ENCODE measurements at places on chromosomes 6 and 20. TPM values are rescaled to one million over a fixed set of nuclear protein-coding genes. Genes with fewer than 3 reads are reported as not detected.

NHSL1 gene
- 26.4 TPM for polyA plus RNA-seq

CTCFL gene
- polyA plus RNA-seq = 0.03 TPM

CD83 gene
- 0.54 TPM for polyA plus RNA-seq

GPR6 gene
- not detected for polyA plus RNA-seq

C20orf141 gene
- not detected for polyA plus RNA-seq

GRCh38 chr6:70183538-70183937, 119.3 kb downstream of the COL9A1 start:
- no peaks in the 10 kb centered on the region for H3K36me3 ChIP-seq
- no peaks in the 10 kb centered on the region for H3K27me3 ChIP-seq
- no peak overlapping the region for H3K4me3 ChIP-seq
- DNase-seq = no peak

DNA sequence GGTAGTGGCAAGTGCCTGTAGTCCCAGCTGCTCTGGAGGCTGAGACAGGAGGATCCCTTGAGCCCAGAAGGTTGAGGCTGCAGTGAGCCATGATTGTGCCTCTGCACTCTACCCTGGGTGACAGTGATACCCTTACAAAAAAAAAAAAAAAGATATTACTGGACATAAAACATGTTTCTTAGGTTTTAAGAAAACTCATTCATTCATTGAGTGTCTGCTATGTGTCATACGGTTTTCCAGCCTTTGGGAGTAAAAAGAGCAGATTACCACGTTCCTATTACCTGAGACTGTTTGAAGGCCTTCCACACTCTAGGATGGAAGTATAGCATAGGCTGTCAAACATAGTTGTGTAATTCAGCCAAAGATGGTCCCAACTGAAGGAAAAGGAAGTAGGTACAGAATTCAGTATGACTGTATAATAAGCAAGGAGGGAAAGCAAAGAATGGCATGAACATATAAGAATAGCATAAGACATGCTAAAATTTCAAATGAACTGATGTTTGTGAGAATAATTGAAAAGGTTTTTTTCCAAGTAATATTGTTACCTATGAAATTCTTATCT, 22.0 kb downstream of the STXBP5 start:
- H3K4me1 ChIP-seq = peaks cover 3% of the 10 kb centered on the region
- no peak overlapping the region for H3K27ac ChIP-seq
- H3K27me3 ChIP-seq = no peaks in the 10 kb centered on the region
- no peak for DNase-seq

GRCh38 chr6:72950114-72950860, 275.0 kb downstream of the KHDC1L start:
- no peaks in the 10 kb centered on the region for H3K4me1 ChIP-seq
- H3K36me3 ChIP-seq = no peaks in the 10 kb centered on the region
- H3K4me3 ChIP-seq = no peak overlapping the region
- no peak for DNase-seq
- no peaks in the 10 kb centered on the region for H3K27me3 ChIP-seq
- no peak overlapping the region for H3K27ac ChIP-seq

- H3K4me1 ChIP-seq = peaks cover 5% of the 10 kb centered on the region
- DNase-seq = no peak
- H3K27ac ChIP-seq = no peak overlapping the region
- no peaks in the 10 kb centered on the region for H3K36me3 ChIP-seq
These were observed 101.4 kb downstream of the BACH2 start for GRCh38 chr6:90195094-90195829.

DNA sequence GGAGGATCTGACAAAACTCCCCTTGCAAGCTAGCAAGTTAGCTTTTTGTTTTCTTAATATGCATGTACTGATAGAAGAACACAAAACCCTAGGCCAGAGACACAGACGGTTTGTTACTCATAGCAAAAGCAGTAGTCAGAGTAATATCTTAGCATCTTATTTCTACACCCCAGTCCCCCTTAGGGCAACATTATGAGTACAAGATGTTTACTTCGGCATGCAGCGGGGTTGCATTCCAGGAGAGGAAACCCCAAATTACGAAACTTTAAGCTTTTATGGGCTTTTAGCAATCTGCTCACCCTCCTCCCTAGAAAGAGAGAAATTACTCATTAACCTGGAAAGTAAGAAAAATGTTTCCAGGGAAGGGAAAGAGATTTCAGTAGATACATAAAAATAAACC, 1286.9 kb downstream of the EPHA7 start:
- H3K36me3 ChIP-seq = no peaks in the 10 kb centered on the region
- H3K4me1 ChIP-seq = no peaks in the 10 kb centered on the region
- no peaks in the 10 kb centered on the region for H3K27me3 ChIP-seq
- DNase-seq = peak; percentile 2
- no peak overlapping the region for H3K4me3 ChIP-seq
- no peak overlapping the region for H3K27ac ChIP-seq

DNA sequence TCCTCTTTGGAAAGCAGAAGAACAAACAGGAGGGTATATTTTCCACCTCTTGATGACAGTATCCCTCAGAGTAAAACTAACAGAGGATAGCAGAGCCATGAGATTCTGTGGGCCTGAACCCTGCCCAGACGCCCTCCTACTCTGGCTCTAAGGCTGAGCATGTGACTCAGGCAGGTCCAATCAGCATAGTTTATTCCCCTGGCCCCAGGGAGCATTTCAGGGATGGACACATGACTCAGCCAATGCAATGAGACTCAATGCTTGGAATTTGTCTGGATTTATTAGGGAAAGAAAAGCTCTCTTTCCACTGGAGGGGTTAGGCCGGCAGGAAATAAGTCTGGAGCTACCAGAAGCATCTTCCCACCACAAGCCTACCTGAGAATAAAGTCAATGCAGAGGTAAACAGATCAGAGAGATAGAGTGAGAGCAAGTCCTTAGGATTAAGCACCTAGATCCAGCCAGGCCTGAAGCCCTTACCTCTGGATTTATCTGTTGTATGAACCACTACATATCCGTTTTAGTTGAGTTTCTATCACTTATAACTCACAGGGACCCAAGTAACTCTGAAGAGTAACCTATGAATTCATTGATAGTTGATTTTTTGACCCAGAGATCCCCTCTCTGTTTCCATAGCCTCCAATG, 68.2 kb upstream of the EYA2 start:
- H3K4me1 ChIP-seq = peaks cover 4% of the 10 kb centered on the region
- no peak overlapping the region for H3K27ac ChIP-seq
- DNase-seq = no peak
- no peaks in the 10 kb centered on the region for H3K36me3 ChIP-seq

- DNase-seq = no peak
- H3K36me3 ChIP-seq = no peaks in the 10 kb centered on the region
- no peak overlapping the region for H3K4me3 ChIP-seq
These were observed 35.9 kb downstream of the ENPP1 start for GRCh38 chr6:131843768-131844167.

GRCh38 chr6:44641344-44642031, 254.0 kb downstream of the CDC5L start:
- no peak overlapping the region for H3K4me3 ChIP-seq
- H3K27ac ChIP-seq = no peak overlapping the region
- H3K4me1 ChIP-seq = no peaks in the 10 kb centered on the region
- DNase-seq = no peak
- H3K27me3 ChIP-seq = no peaks in the 10 kb centered on the region
- H3K36me3 ChIP-seq = no peaks in the 10 kb centered on the region

DNA sequence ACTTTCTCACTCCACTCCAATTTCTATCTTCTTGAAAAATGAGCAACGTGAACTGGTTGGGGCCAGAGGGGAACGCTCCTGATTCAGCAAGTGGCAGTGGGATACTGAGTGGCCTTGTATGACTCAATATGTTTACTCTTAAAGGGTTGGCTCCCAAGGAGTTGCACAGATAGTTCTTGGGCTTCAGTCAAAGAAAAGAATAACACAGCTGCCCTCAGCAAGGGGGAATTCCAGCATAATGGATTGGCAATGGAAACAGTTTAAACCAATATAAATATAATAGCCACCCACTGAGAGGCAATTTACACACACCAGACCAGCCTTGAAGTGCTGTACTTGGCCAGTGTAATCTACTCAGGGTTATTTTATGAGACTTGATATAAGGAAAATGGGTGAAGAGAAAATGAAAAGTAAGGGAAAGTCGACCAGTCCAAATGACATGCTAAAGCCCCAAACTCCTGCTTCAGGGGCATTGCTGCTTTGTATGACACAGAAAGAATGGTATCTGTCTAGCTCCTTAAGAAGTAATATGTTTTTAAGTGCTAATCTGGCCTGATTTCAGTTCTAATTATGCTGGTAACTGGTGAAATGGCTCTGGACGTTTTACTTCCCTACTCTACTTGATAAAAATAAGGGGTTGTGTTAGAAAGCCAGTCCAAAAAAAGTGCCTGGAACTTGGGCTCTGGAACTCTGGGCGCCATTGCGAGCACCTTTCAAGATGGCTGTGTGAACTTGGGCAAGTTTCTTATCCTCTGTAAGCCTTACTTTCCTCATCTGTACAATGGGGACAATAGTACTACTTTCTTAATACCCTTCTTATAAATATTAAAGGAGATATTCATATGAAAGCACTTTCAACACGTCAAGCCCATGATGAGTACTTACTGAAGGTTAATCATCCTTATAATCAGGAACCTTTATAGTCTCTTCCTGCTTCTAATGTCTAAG, 712.9 kb upstream of the MAP3K7 start:
- no peak for DNase-seq
- no peaks in the 10 kb centered on the region for H3K4me1 ChIP-seq
- no peak overlapping the region for H3K4me3 ChIP-seq
- H3K36me3 ChIP-seq = no peaks in the 10 kb centered on the region

DNA sequence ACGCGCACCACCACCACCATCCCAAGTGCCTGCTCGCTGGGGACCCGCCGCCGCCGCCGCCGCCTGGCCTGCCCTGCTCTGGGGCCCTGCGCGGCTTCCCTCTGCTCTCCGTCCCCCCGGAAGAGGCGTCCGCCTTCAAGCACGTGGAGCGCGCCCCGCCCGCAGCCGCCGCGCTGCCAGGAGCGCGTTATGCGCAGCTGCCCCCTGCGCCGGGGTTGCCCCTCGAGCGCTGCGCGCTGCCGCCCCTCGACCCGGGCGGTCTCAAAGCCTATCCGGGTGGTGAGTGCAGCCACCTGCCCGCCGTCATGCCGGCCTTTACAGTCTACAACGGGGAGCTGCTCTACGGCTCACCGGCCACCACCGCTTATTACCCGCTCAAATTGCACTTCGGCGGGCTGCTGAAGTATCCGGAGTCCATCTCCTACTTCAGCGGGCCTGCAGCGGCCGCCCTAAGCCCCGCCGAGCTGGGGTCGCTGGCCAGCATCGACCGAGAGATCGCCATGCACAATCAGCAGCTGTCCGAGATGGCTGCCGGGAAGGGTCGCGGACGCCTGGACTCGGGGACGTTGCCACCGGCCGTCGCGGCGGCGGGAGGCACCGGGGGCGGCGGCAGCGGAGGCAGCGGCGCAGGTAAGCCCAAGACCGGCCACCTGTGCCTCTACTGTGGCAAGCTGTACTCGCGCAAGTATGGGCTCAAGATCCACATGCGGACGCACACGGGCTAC, 7.2 kb downstream of the PRDM13 start:
- H3K4me1 ChIP-seq = peaks cover 3% of the 10 kb centered on the region
- no peaks in the 10 kb centered on the region for H3K36me3 ChIP-seq
- H3K4me3 ChIP-seq = peak overlapping the region; percentile 39
- H3K27ac ChIP-seq = no peak overlapping the region
- no peaks in the 10 kb centered on the region for H3K27me3 ChIP-seq

DNA sequence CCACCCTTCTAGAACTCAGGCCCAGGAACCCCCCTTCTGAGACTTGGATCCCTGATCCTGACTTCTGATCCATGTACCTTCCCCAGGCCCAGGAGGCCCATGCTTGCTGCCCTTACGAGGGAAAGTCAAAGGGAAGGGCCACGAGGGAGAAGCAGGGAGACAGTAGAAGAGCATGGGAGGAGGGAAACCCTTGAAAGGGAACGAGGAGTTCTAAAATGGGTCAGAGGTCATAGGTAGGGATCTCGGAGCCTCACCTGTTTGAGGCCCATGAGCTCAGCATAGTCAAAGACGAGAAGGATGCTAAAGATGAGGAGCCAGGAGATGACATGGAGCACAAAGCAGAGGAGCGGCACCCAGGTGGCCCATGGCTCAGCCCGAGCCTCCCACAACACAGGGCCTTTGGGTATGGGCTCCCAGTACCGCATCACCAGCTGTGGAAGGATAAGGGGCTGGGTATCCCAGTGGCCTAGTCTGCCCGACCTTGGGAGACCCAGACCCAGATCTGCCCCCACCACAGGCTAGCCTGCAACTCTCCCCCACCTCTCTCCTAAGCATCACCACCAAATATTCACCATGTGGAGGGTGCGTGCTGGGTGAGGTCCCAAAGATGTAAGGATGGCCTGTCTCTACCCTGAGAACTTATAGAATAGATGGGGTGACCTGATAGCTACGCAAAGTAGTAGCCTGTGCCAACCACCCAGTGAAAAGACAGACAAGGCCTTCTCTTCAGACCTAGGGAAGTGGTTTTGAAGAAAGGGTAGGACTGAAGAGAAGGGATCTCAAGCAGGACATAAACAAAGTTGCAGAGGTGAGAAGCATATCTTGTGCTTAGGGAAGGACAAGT, 1.5 kb downstream of the NRM start:
- no peaks in the 10 kb centered on the region for H3K36me3 ChIP-seq
- H3K27me3 ChIP-seq = no peaks in the 10 kb centered on the region
- DNase-seq = no peak

GRCh38 chr6:63872233-63872632, 236.6 kb downstream of the PHF3 start:
- H3K36me3 ChIP-seq = no peaks in the 10 kb centered on the region
- H3K4me1 ChIP-seq = no peaks in the 10 kb centered on the region
- no peak overlapping the region for H3K4me3 ChIP-seq
- no peak overlapping the region for H3K27ac ChIP-seq
- DNase-seq = no peak
- no peaks in the 10 kb centered on the region for H3K27me3 ChIP-seq

- no peak for DNase-seq
- no peak overlapping the region for H3K27ac ChIP-seq
- H3K4me3 ChIP-seq = no peak overlapping the region
- no peaks in the 10 kb centered on the region for H3K36me3 ChIP-seq
- no peaks in the 10 kb centered on the region for H3K27me3 ChIP-seq
These were observed 36.9 kb upstream of the CD2AP start for GRCh38 chr6:47440719-47441118.

DNA sequence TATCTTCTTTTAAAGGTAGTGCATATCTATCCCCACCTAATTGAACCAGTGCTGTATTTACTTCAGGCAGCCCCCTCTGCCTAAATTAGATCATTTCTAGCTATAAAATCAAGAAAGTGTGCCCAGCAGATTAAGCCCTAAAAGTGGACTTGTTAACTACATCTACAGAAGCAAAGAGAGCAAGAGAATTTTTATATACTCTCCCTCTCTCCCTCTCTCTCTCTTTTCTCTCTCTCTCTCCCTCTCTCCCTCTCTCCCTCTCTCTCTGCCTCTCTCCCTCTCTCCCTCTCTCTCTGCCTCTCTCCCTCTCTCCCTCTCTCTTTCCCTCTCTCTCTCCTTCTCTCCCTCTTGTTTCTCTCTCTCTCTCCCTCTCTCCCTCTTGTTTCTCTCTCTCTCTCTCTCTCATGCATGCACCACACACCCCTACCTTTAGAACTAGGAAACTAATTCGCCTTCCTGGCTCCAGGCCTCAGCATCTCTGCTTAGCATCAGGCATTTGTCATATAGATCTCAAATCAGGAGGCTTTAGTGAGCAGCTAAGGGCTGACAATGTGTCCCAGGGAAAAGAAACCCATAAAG, 71.4 kb downstream of the FOXA2 start:
- no peaks in the 10 kb centered on the region for H3K36me3 ChIP-seq
- H3K4me1 ChIP-seq = no peaks in the 10 kb centered on the region
- H3K4me3 ChIP-seq = no peak overlapping the region
- H3K27ac ChIP-seq = no peak overlapping the region
- DNase-seq = no peak

GRCh38 chr20:10064611-10065010, 29.8 kb downstream of the ANKEF1 start:
- no peaks in the 10 kb centered on the region for H3K36me3 ChIP-seq
- no peak overlapping the region for H3K4me3 ChIP-seq
- H3K4me1 ChIP-seq = no peaks in the 10 kb centered on the region
- H3K27me3 ChIP-seq = no peaks in the 10 kb centered on the region
